Fibroblast of lung (primary cell): ENCODE measurements at places on chromosomes 11 and 22.

DNA sequence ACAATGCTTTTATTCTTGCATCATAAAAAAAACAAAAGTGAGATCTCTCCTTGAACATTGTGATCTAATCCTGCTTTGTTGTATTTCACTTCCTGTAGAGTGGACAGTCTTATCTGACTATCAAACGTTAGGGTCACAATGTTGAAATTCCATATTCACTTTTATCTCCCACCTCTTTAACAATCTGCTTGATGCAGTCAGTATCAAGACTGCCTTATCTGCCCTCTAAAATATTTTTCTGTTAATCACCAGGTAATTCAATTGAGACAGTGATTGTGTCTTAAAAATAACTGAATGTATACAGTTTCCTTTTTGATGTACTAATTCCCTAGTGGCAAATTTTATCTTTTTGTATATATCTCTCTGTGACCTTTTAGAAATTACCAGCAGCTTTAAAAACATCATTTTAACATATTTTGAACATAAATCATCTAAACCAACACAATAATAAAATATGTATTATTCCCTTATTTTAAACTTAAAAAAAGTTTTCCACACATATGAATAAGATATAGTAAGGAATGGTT lies 143.1 kb upstream of the MPPED2 start:
- DNase-seq: no peak

GRCh38 chr22:47623763-47624148 lies 861.3 kb downstream of the TBC1D22A start:
- DNase-seq: no peak

GRCh38 chr11:118615282-118615975 lies 8.0 kb downstream of the PHLDB1 start:
- DNase-seq: peak; percentile 58

DNA sequence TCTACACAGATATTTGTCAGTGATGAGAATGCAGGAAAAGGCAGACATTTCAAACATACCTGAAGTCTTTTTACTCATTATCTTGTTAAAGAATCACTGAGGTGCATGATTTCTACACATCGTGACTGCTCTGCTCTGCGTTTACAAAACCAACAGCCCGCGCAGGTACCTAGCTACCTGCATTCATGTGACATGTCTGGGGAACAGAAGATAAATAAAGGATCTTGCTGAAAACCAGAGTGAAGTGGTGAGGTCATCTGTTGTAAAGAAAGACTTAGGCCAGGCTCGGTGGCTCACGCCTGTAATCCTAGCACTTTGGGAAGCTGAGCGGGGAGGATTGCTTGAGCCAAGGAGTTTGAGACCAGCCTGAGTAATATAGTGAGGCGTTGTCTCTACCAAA lies 15.7 kb downstream of the ASPHD2 start:
- DNase-seq: no peak

GRCh38 chr11:83819931-83820549 lies 533.9 kb upstream of the CCDC90B start:
- peak; percentile 62 for DNase-seq

GRCh38 chr11:67670316-67671210 lies 3.9 kb downstream of the ALDH3B2 start:
- no peak for DNase-seq

DNA sequence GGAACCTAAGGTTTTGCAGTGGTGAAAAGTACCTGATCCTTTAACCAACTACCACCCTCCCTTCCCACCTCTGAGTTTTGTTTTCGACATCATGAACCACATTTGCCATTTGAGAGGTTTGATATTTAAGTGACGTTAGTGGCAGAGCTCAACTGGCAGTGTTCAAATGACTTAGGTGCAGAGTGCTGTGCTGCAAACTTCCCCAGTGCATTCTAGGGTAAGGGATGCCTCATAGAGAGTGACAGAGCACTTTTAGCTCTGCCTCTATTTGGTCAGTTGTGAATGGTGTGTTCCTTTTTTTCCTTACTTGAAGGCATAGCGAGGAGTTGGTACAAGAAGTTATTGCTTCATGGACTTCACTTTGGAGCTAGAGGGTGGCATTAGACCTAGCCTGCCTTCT lies 9.4 kb downstream of the BMAL1 start:
- no peak for DNase-seq

DNA sequence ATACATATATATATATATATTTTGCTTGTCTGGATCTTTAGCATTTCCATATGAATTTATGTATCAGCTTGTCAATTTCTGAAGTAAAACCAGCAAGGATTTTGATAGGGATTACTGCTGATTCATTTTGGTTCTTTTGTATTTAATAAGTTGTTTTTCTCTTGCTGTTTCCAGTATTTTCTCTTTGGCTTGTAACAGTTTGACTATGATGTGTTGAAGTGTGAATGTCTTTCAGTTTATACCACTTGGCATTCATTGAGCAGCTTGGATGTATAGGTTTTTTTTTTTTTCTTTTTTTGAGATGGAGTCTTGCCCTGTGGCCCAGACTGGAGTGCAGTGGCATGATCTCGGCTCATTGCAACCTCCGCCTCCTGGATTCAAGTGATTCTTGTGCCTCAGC lies 12.4 kb downstream of the LDHAL6A start:
- DNase-seq: no peak

DNA sequence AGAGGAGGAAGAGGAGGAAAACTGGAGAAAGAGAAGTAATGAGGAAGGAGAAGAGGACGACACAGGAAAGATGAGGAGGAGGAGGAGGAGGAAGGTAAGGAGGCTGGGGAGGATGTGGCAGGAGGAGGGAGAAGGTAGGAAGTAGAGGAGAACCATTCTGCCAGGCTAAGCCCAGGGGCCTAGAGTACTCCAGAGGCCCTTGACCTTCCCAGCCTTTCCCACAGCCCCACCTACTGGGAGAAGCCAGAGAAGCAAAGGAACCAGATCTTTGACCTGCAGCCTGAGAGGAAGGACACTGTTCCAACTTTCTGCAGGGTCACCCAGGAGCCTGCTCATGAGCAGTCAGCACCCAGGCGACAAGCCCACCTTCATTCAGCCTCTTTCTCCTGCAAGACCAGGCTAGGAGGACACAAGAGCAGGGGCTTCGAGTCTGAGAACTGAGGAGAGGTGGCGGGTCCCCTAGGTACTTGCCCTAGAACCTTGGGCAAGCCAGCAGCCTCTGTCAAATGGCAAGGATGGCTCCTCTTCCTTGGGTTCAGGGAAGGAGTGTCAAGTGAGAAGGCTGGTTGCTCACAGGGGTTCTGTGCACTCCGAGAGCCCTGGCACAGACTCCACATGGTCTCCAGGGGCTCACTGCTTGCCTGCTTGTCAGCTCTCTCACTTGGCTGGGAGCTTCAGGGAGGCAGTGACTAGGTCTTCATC lies 27.9 kb upstream of the OAF start:
- no peak for DNase-seq

DNA sequence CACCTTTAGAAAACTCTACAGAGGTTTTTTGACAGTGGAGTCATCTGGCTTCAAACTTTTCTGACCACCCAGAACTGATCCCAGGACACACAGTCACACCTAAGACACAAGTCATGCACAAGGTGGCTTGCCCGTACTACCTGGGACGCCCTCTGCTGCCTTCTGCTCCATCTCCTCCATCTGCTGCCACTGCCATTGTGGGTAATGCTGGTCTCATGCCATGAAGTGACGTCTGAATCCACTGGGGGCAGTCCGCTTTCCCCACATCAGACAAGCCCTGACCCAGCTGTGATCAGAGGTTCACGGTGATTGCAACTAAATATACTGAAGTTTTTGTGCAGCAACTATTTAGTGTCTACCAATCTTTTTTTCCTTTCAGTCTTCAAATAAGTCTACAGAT lies 5.4 kb upstream of the NDUFS8 start:
- DNase-seq: no peak

DNA sequence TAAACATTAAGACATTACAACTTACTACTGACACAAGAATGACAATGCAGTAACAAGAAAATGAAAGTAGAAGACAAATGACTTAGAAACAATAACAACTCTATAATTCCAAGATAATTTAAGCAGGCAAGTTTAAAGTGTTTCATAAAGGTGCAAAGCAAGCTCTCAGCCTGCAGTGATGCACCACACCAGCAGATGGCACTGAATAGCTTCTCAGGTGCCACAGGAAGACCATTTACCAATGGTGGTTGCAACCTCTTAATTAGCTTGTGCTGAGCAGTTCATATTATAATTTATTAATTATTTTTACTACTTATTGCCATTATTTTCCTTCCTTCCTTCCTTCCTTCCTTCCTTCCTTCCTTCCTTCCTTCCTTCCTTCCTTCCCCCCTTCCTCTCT lies 60.6 kb downstream of the NXPE2 start:
- DNase-seq: peak; percentile 39

- DNase-seq: peak; percentile 99
Measured at GRCh38 chr22:24059121-24059520, 48.0 kb downstream of the CABIN1 start.

DNA sequence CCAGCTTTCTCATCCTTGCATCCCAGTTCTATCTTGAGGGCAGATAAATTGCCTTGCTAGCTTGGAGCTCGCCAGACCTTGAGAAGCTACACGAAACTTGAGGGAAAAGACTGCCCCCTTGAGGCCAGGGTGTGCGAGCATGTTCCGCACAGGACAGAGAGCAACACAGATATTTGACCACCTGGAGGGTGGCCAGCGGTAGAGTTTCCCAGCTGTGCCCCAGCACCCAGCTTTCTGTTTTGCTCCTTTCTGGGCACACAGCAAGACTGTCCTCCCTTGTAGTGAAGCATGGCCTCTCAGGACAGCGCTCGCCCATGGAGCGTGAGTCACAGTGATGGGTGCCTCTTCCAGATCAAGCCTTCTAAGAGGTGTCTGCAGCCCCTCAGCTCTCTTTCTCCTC lies 23.5 kb downstream of the SPATA19 start:
- peak; percentile 12 for DNase-seq

DNA sequence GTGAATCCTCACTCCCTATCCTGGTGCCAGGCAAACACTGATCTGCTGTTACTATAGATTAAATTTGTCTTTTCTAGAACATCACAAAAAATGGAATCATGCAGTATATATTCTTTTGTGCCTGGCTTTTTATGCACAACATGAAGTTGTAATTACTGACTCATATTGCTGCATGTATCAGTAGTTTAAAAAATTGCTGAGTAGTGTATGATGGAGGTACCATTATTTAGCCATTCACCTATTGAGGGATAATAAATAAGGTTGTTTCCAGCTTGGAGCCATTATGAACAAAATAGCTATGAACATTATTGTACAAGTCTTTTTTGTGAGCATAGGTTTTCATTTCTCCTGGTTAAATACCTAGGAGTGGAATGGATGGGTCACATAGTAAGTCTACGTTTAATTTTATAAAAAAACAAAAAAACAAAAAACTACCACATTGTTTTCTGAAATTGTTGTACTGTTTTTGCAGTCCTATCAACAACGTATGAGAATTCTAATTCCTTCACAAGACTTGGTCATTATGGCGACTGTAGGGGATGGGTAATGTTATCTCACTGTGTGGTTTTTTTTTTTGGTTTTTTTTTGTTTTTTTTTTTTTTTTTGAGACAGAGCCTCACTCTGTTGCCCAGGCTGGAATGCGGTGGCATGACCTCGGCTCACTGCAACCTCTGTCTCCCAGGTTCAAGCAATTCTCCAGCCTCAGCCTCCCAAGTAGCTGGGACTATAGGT lies 111.6 kb downstream of the USP35 start:
- no peak for DNase-seq

- DNase-seq: peak; percentile 69
Measured at GRCh38 chr11:114762408-114762807, 84.1 kb downstream of the NXPE2 start.

DNA sequence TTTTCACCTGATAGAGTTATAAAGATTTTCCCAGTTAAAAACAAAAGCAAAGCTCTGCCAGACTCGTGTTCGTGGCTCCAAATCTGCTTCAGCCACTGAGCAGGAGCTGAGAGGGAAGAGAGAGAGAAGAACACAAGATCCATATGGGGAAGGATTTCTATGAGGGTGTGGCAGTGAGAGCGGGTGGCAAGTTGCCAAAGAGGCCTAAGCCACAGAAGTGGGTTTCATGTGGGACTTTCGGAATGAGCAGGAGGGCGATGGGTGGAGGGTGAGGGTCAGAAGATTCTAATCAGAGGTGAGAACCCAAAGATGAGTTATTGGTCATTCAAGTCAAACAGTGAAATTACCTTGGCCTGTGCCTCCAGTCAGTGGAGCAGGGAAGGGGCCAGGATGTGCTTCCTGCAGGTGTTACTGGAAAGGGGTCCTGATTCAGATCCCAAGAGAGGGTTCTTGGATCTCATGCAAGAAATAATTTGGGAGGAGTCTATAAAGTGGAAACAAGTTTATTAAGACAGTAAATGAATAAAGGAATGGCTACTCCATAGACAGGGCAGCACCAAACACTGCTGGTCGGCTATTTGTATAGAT lies 40.5 kb upstream of the TOP3B start:
- DNase-seq: no peak

GRCh38 chr22:28788601-28789000 lies 11.8 kb downstream of the XBP1 start:
- DNase-seq: no peak

GRCh38 chr22:21622919-21623647 lies 6.7 kb downstream of the YDJC start:
- DNase-seq: no peak

- DNase-seq: no peak
Measured at GRCh38 chr22:46213052-46213451, 37.0 kb downstream of the CDPF1 start.

DNA sequence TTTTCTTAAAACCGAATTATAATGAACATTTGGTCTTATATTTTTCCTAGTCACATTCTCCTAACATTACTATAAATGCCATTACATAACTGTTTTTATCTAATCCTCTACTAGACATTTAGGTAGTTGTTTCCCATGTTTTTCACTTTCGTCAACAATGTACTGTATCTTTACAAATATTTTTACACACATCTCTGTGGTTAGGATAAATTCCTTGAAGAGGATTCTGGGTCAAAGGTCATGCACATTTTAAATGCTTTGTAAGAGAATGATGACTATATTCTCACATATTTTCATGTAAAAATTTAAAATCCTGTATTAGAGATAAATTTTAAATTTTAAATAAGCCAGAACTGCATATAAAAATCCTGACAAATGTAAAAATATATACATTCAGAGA lies 61.3 kb upstream of the CLNS1A start:
- no peak for DNase-seq

- DNase-seq: no peak
Measured at GRCh38 chr22:48535868-48536540, 1291.7 kb downstream of the BRD1 start.

GRCh38 chr11:62324731-62325556 lies 12.3 kb upstream of the ASRGL1 start:
- no peak for DNase-seq

- DNase-seq: peak; percentile 71
Measured at GRCh38 chr11:134139873-134140331, 71.0 kb downstream of the JAM3 start.

DNA sequence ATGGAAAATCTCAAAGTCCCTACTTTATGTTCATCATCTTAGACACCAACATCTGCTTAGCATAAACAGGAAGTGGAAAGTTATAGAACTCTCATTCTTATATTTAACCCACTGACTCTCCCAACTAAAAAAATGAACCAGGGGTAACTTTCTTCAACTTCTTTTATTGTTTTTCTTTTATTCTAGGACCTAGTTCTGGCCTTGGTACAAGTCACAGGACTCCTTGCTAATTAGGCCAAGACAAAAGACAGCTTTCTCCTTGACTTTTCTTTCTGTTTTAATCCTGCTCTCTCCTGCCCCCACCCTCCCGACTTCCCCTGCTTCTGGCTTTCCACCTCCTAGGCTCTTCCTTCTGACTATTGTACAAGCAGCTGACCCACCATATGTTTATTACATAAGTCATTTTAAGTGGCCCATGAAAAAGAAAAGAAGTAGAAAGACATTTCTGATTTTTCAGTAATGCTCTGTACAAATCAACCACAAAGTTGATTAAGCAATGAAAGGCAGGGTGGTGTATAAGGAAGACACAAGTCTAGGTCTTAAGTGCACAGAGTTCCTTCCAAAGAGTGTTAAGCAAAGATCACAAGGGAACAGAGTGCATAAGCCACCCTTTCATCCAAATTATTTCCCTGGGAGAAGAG lies 18.3 kb downstream of the JAML start:
- DNase-seq: no peak
